ENCODE measurements at places on chromosomes 5 and 9.

- DNase-seq: no peak
These were observed 10.0 kb upstream of the SHISAL2B start for GRCh38 chr5:64680289-64680688.

- no peak for DNase-seq
These were observed 28.5 kb downstream of the COL5A1 start for GRCh38 chr9:134670042-134670525.

GRCh38 chr5:176884571-176884890, 14.6 kb downstream of the HK3 start:
- no peak for DNase-seq

GRCh38 chr9:125240649-125240999, 519 bp downstream of the HSPA5 start:
- DNase-seq: no peak

DNA sequence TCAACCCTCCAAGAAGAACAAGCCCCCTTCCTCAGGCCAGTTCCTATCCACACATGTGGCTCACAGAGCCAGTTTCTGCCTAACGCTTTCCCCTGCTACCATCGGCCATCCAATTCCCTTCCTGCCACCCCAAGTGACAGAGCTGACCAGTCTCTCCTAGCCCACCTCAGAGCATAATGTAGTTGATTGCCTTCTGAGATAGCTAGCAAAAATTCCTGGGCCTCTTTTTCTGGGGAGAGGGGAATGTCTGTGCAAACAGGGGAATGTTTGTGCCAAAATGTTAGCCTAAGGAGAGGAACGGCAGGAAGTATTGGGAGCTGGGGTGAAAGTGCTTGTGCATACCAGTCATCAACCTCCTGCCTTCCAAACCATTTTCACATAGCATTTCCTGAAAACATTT, 157.0 kb downstream of the PJA2 start:
- no peak for DNase-seq

DNA sequence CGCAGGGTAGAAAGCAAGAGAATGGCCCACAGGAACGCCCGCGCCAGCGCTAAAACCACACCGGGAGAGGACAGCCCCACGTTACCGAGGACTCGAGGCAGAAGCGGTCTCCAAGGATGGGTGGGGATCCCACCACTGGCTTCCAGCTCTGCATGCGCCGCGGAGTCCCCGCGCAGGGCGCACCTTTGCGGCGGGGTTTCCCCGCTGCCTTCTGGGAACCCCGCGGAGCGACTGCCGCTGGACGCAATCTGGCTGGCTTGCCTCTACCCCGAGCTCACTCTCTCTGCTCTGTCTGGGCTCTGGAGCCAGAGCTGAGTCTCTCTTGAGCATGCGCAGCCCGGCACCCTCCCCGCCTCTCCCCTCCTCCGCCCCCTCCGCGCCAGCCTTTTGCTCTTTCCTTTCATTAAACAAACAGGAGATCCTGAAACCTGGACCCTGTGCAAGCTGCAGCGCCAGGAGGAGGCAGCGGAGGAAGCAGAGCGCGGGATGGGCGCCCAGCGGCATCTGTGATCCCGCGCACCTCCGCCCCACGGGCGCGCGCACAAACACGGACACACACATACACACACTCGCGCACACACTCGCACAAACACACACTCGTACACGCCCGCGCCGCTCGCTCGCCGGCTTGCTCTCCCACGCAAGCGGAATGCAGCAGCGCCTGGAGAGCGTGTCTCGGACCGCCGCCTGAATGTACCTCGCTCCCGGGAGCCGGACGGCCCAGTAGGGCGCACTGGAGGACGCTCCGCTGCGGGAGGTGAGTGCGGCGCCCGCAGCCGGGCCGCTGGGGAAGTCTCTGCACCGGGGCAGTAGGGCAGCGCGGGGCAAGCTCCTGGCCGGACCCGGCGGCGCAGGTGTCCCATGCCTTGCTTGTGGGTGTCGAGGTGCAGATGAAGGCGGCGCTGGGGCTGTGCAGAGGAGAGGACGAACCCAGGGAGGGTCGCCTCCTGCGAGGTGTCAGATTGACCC, at the start of gene PLPPR1:
Gene PLPPR1, plus strand, starts transcription at position 382 of the 969 bp plus-strand sequence.
- peak; percentile 91 for DNase-seq

DNA sequence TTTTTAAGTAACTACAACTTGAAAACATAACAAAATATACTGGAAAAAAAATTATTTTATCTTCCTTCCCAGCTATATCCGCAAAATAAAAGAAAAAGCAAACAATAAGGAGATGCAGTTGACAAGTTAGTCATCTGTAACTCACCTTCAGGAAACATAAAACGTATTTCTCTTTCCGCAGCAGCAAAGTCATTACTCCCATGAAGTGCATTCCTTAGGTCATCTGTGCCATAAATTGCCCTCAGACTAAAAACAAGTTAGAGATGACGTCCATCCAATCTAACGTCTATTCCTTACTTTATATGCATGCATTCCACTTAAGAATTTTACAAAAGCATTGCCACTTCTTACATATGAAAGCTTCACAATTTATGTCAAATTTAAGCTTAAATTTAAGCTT, 10.9 kb downstream of the NME5 start:
- DNase-seq: no peak

DNA sequence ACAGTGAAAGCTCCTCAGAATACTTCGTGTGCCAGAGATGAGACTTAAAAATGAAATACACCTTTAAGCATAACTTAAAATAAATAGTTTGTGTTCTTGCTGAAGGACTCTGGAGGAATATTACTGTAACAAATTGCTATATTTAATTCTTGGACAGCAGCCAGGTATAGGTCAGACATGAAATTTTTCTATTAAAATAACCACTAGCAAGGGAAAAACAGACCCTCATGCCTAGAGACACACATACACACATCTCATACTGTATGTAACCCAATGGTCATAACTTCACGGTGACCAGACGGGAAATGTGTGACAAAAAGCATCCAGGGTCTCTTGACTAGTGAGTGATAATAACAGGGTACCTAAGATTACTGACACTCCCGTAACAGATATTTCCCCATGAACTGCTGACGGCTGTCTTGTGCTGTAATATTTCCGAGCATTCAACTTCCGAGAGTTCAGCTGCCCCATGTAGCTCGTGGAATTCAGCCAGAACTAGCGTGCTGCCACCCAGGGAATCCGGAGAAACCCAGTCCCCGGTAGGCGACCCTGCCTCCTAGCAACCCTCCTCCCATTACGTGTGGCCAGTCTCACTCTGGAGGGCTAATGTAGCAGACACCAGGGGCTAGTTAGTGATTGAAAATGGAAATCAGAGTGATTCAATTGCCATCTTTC, 2295.1 kb upstream of the WWC1 start:
- DNase-seq: peak; percentile 7

DNA sequence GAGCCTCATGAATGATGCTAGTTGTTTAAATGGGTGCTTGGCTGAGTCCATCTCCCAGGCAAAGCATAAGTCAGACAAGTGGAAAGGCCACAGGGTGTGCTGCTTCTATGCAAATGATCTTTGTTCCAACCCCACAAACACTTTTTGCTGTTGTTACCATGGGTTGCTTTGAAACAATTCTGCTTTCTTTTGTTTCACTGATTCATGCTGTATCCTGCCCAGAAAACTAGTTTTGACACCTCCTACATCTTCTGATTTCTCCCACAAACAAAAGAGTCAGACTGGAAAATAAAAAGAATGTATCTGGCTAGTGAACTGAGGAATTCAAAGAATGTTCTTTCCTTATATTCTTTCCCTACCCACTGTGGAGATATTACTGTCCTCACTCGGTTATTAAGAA, 298.6 kb downstream of the DIRAS2 start:
- no peak for DNase-seq

Data from NCI-H1092 (cell line).